Left ventricle myocardium superior (tissue), 1 donor: ENCODE measurements at places on chromosomes 1 and 21. TPM values are rescaled to one million over a fixed set of nuclear protein-coding genes. Genes with fewer than 3 reads are reported as not detected.

DNA sequence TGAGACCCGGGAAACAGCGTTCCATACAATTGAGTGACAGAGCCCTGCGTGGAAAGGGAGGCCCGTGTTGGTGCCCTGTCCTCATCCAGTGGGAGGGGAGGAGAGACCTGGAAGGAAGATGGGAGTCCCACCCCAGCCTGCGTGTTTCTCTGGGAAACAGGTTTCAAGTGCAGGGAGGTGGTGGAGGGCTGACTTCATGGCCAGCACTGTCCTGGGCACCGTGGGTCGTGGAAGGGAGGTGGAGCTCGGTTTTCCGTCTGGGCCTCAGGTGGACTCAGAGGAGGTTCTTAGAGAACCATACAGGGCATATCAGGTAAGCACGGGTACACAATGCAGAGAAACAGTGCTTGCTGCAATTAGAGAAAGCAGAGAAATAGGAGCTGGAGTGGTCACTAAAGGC, 222.6 kb downstream of the CAMTA1 start:
- DNase-seq: no peak

GRCh38 chr1:147245586-147246021, 3.1 kb downstream of the CHD1L start:
- no peak for DNase-seq

GRCh38 chr1:41581216-41582003, 96.9 kb upstream of the EDN2 start:
- DNase-seq: no peak

The CLCA4 gene
- not detected for total RNA-seq

- no peak for DNase-seq
Observed at GRCh38 chr1:207049974-207050391, 1.0 kb downstream of the YOD1 start.

DNA sequence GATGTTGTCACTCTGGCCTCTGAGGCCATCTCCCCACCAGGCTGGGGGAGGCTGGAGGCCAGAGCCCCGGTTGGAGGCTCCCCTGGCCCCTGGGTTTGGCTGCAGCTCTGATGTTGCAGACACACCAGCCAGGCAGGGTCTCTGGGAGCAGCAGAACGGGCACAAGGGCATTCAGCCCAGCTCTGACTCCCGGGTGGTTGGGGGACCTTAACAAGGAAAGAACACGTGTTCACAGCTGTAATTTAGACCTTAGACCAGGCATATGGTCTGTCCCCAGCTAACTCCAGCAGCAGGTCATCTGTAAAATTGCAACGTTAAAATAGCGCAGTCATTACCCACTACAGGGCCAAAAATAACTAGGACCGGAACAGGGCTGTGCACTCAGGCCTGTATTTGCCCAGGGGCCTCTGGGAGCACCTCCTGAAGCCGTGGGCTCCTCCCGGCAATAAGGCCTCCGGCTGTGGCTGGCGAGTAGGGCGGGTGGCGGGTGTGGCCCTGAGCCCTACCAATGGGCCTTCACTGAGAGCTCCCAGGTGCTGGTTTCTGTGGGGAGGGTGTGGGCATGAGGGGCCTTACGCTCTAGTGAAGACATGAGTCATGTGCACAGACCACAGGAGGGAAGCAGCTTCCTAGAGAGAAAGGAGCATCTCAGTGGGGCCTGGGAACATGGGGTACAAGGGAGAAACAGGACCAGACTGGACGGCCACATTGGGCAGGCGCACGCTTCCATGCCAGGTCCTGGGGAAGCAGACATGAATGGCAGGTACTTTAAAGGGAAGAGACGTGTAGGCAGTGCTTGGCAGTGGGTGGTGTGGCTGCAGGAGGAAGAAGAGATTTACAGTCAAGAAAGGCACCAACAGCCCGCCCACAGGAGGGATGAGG, 6.1 kb downstream of the LDLRAP1 start:
- DNase-seq: peak; percentile 64

DNA sequence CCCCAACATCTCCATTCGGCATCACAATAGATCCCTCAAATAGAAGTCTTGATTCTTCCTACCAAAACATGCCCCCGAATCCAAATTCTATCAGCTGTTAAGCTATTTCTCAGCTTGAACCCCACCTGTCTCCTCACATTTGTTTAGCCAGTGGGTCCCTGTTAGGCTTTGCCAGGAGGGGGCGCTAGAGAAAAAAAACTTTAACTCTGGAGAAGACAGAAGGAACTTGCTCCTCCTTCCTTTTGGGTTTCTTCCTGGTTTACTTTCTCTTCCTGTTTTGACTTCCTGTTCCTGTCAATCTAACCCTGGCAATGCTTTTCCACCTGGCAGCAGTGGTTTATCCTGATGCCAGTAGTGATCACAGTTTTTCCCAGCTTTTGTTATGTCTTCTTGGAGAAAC, 95.6 kb upstream of the KCNK1 start:
- DNase-seq: no peak

DNA sequence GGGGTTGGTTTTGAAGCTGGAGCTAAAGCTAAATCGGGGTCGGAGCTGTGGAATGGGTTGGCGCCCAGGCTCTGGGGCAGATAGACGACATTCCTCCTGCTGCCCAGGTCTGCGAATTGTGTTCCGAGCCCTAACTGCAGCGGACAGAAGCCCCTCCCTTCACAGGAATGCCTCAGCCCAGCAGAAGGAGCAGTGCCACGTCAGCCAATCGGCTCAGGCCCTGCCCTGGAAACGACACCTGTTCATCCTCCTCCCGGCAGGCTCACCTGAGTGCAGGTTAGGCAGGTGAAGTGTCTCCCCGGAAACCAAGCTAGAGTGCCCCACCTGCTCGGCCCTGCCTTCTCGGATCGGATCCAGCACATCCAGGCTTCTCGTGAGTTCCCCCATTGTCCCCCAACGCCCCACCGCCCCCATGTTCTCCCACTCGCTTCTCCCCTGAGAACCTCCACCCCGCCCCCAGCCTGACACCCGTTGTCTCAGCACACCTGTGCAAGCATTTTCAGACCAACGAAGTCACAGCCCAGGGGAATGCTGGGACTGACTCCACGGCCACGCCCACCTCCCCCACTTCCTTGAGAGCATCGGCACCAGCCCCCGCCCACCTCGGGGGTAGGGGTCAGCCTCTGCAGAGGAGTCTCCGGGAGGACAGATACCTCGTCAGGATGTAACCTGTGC, 775 bp downstream of the TMEM125 start:
- no peak for DNase-seq

DNA sequence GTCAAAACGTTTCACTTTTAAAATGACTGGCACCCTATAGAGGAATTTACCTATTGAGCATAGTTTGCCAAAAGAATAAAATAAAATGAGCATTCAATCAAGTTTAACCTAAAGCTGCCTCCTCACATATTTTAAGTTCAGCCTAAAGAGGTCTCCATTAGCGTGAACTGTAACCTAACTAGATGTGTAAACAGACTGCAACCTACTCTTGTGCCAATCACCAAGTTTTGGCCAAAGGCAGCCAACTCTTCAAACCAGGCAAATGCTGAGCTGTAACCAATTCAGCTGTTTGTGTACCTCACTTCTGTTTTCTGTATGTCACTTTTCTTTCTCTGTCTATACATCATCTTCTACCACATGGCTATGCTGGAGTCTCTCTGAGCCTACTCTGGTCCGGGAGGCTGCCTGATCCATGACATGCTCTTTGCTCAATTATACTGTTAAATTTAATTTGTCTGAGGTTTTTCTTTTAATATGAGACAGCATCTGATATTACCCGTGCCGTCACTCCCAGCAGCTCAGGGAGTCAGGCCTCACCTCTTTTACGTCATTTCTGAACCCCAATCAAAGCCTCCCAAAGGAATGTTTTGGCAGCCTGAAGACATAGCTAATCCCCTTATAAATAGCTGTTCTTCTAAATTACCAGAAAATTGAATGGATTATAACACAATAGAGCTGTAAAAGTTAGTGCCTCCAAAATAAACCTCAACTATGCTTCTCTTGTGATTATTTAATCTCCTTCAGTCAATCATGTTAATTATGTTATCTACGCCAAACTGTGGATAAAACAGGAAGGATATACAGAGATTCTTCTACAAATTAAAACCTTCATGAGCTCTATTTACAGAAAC, 81.0 kb upstream of the NR5A2 start:
- no peak for DNase-seq

DNA sequence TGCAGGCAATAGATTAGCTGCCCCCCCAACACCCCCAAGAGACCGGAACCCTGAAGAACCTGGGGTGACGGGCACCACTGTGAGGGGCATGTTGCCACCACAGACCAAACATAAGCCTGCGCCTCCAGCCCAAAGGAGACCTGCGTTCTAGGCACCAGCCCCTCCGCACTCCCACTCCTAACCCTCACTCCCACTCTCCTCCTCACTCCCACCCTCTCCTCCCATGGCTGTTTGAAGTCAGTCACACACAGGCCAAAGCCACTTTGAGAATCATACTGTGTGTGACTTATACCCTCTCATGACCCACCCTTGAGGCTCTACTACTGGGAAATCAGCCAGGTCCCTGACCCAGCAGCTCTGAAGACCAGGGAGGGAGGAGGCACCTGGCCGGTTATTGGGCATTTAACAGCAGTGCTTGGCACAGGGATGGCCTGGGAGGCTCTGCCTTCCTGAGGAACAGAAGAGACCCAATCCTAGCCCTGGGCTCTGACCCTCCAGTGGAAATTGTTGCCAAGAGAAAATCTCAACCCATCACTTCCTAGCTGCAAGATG, 43.5 kb downstream of the FBXO2 start:
- DNase-seq: no peak

The SUSD4 gene
- total RNA-seq: 8.2 TPM

GRCh38 chr1:16440131-16440469, 424 bp upstream of the NECAP2 start:
- DNase-seq: no peak
